ENCODE measurements at places on chromosomes 1 and 21.

- DNase-seq = no peak
These were observed 5.9 kb upstream of the GRIK3 start for GRCh38 chr1:37040261-37040660.

DNA sequence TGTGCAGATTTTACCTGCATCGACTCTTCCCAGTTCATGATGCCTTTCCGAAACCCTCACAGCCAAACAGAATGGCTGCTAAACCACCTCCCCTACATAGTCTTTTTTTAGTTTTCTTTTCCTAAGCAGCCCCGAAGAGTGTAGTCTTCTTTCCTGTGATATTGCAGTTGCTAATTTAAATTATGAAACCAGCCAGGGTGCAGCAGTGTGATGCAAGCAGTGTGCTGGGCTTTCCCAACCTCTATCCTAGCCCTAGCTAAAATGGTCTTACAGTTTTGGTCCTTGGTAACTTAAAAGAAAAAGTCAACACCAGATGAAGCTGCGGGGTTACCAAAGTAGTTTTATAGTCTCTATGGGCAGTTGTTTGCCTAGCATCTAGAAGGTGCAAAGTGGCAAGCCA is 82.0 kb upstream of the GCLM start:
- DNase-seq = no peak

DNA sequence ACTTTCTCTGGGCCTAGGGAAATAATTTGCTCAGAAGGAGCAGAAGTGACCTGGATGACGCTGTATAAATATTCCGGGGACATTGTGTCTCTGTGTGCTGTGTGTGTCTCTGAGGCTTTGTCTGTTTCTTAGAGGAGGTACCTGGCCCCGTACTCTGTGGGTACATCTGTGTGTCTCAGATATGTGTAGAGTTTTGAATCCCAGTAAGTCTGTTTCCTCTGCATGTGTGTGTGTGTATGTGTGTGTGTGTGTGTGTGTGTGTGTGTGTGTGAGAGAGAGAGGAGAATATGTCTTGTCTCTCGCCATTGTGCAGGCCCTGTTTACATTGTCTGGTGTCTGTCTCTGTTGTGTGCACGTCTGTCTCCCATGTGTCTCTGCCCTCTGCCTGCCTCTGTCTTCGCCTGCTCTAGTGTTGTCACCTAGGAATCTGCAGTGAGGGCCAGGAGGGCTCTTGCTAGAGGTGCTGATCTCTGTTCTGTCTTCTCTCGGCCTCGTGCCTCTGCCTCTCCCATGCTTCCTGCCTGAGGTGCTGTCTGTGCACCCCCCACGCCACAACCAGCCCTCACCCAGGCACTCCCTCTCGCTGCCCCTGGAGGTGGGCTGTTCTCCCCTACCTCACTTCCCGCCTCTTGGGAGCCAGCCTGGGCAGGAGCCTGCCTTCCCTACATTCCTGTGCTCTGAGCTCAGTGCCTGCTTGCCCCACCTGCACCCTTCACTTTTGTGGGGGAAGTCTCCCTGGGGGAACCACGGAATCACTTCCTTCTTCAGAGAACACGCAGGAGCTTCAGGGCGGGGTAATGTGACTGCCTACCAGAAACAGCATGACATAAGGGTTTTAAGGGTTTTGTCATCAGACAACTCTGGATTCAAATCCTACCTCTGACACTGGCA is 5.9 kb downstream of the MAP7D1 start:
- no peak for DNase-seq

DNA sequence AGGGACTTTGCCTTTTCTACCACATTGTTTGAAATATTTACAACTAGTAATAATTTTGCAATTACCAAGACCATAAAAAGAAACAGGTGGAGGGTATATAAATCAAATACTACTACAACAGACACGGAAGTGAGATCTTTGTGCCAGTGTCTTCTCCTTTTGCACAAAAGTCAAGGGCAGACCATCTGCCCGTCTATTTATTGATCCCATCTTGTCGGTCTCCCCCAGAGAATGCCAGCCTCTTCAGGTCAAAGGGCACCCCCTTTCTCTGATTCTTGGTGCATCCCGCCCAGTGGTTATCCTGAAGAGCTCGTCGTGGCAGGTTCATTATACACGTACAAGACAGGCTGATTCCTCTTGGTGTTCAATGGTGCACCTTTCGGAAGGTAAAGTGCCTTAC is 4.8 kb upstream of the PDE9A start:
- no peak for DNase-seq

DNA sequence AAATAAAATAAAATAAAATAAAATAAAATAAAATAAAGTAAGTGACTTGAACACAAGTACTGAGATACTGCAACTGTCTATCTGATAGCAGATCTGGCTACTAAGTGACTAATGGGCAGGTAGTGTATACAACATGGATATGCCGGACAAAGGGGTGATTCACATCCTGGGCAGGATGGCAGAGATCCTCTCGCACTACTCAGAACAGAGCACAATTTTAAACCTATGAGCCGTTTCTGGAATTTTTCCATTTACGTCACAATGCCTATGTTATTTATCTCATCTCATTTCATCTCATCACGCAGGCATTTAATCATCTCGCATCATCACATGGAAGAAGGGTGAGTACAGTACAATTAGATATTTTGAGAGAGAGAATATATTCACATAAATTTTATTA is 233.3 kb upstream of the COA6 start:
- no peak for DNase-seq

- DNase-seq = no peak
These were observed 37.7 kb upstream of the COL6A1 start for GRCh38 chr21:45943630-45944540.

GRCh38 chr1:31839662-31840343 is 24.0 kb upstream of the SPOCD1 start:
- no peak for DNase-seq

GRCh38 chr1:192786576-192786975 is 22.3 kb upstream of the RGS2 start:
- no peak for DNase-seq

DNA sequence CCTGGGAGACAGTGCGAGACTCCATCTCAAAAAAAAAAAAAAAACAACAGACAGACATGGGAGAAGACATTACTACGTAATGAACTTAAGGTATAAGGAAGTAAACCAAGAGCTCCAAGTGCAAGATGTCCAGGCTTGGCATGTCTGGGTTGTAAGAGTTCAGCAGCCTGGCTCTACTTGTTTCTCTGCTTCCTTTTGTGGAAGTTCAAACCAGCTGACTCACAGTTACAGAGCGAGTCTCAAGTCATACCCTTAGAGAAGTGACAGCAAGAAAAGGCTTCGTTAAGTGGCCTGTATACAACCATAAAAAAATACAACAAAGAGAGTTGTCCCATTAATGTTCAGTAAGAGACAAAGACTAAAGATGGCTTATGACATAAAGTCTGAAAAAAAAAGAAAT is 1.3 kb downstream of the RIT1 start:
- DNase-seq = no peak

DNA sequence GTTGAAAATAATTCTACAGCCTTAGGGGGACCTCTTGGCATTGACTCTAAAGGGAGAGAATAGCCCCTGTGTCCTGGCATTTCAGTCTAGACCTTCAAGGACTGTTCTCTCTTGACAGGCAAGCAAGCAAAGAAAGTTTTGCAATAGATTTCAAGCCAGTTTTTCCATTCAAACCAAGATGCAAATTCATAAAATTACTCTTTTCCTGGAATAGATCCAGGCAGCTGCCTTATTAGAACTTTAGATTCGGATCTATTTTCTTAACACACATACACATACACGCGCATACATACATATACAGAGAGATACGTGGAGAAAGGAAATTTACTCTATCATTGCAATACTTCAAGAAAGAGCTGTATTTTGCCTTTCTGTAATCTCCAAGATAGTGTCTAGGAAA is 129.4 kb downstream of the EDEM3 start:
- no peak for DNase-seq

DNA sequence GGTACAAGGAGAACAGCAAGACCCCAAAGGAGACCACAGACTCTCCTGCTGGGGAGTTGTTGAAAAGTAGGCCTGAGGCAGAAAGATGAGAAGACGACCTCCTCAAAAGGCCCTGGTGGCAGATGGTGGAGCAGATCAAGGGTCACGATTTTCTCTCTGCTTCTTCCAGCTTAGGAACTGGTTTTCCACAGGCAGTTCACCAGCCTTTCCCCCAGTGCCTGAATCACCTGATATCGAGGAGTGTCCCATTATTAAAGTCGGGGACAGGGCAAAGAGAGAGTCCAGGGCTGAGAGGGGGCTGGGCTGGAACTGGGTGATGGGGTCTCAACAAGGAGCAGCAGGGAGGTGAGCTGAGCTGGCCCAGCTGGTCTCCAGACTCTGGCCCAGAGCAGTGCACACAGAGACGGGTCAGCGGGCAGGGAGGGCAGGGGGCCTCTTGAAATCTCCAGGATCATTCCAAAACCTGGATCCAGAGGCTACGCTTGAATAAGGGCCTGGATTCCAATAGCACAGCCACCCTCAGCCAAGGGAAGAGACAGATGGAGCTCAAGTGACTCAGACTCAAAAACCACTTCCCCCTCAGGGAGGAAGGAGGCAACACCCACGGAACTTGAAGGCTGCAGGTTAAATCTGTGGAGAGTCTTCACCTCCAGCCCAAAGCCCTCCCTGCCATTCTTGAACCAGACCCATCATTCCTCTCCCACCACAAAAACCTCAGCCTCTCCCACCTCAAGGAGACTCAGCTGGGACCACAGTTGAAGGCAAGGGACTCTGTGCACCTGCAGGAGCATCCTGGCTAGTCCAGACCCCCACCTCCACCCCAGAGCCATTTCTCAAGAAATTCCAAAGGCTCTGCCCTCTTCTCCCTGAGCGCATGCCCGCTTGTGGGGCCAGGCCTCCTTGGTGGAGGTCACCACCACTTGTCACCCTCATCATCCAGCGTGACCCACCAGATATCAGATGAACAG is at the start of gene S100A5:
Gene S100A5 (minus strand): TSS at position 541 of the 968 bp plus-strand sequence. CDS start 743 bp downstream, outside the sequence.
- DNase-seq = no peak

DNA sequence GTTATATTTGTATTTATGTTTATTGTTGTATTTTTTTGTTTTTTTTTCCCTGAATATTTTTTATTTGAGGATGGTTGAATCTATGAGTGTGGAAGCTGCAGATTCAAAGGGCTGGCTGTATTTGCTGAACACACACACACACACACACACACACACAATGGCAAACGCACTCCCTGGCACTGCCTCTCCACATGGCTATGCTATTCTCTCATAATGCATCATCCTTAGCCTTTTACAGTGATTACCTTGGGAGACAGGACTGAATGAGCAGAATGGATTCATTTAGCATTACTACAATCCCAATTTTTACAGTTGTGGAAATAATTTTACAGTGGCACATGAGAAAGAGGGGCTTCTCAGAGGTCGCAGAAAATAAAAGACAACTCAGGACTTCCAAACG is 390.1 kb downstream of the PCP4 start:
- DNase-seq = no peak

DNA sequence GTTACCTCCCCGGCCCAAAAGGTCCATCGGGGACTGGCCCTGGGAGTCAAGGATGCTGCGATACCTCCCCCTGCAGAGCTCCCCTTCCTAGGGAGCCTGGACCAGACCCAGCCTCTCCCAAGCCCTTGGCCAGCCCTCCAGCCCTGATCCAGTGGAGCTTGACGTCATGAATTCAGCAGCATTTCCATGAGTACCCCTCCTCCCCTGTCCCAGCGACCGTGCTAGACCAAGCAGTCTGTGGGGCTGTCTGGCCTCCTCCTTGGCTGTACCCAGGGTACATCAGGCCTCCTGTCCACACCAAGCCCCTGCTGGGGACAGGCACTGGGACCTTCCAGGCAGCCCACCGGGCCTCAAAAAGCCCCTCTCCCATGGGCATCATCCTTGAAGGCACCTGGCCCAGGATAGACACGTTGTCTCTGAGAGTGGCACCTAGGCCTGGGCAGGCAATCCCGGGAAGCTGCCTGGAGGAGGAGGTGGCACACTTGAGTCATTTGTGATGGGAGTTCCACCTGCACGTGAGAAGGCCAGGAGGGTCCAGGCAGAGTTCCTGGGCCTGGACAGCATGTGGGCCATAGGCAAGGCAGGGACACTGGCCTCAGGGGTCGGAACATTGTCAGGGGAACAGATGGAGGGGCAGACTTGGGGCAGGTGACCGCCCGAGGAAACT is 46.4 kb downstream of the WNT9A start:
- DNase-seq = no peak

DNA sequence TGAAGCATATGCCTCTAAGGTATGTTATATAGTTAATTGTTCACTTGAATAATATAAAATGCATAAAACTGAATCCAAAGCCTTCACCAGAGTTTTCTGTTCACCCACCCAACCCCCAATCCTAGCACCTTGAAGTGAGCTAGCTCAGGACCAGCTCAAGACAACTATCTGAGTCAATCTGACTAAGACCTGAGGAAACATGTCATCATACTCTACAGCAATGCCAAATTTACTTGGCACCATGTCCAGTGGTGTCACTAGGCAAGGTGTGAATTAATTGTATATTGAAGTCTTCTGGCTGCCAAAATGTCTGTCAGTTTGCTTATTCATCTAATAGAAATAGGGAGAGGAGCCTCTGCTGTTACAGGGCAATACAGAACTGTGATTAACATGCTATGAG is 3.8 kb downstream of the DNASE2B start:
- no peak for DNase-seq

DNA sequence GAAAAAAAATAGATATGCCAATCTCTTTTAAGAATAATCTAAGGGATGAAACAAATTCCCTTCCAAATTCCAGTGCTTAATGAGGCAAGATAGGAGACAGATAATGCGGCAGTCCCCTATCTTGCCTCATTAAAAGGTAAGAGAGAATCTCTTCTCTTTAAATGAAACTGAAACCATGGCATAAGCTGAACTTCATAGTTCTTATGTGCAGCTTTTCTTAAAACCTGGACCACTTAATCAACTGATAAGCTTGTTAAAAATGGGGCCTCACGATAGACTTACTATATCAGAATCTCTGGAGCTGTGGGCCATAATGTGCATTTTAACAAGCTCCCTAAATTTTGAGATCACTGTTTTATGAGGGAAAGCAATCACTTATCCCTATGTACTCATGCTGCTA is 79.2 kb downstream of the NIBAN1 start:
- no peak for DNase-seq

DNA sequence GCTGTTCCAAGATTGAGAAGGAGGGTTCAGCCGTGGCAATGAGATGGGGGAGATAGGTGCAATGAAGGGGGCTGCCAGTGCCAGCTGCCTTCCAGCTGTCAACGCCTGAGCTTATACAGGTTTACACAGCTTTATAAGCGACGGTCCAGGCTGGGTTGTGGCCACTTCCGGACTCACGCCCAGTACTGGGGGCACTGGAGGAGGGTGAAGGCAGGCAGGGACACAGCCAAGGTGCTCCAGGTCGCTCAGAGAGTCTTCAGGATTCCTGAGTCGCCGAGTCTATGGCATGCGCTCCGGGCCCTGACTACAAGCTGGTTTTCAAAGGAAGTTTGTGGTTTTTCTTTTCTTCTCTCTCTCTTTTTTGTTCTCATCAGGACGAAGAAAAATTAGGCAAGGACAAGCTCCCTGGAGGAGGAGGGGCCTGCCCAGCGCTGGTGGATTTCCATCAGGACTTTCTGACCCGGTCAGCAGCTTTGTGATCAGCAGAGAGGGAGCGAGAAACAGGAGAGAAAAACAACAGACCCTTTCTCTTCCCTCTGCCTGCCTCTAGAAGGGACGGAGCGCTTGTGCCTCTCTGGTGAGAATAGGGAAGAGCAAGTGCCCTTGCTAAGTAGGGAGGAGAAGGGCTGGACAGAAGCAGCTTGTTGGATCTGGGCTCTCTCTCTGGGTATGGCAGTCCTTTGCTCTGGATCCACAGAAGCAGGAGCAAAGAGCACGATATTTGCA is at the start of gene MINDY1:
Gene MINDY1 (minus strand): TSS at position 576 of the 726 bp plus-strand sequence. CDS start 4,285 bp downstream, outside the sequence.
- DNase-seq = no peak

- DNase-seq = no peak
These were observed 120.7 kb downstream of the GRIK3 start for GRCh38 chr1:36913484-36914060.

GRCh38 chr1:207747627-207748492 is 4.0 kb upstream of the CD46 start:
- DNase-seq = no peak

GRCh38 chr1:172668097-172668496 is 9.2 kb downstream of the FASLG start:
- no peak for DNase-seq

Measured in cortex of kidney (tissue), 1 donor.